ENCODE measurements at places on chromosomes 5 and 9.

DNA sequence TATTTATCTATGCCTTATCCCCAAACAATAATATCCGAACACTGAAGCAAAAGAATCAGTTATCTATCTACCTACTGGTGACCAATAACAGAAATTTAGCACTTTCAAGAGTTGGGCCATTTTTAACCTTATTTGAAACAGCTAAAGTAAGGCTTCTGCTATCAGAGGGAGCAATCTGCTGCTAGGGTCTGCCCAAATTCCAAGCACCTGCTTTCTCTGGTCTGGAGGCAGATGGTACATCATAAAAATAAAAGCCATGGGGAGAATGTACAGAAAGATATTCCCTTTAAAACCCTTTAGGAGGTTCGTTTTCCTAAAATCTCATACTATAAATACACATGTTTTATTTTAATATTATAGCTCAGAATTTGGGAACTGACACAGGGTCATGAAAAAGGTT lies 37.7 kb upstream of the ARSB start:
- no peak for DNase-seq

DNA sequence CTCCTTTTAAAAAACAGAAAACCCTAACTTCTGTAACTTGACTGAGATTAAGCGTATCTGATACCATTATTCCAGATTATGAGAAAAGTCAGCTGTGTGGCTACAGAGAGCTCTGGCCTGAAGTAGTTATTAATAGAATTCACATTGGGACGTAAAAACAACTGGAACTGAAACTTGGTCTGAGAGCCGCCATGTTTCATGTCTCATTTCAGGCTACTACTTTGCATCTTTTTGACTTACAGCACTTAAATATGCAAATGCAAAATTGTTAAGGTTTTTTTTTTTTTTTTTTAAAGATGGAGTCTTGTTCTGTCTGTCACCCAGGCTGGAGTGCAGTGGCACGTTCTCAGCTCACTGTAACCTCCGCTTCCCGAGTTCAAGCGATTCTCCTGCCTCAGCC lies 25.2 kb downstream of the MAP3K1 start:
- no peak for DNase-seq

DNA sequence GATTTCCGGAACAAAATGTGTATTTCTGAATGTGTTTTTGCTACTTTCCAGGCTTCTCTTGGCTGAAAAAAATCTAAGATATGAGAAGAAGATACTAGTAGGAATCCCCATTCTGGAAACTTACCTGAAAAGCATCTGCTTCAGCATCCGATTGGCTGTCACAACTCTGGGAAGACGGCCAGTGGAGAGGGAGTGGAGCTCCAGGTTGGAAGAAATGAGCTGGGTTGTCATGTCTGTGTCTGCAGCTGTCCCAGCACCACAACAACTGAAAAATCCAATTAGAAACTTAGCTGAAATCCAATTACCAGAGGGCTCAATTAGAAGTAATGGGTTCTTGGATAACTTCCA lies 3.0 kb downstream of the PSMB7 start:
- no peak for DNase-seq

- no peak for DNase-seq
These were observed 303.0 kb upstream of the PDE4D start for GRCh38 chr5:60196385-60197113.

DNA sequence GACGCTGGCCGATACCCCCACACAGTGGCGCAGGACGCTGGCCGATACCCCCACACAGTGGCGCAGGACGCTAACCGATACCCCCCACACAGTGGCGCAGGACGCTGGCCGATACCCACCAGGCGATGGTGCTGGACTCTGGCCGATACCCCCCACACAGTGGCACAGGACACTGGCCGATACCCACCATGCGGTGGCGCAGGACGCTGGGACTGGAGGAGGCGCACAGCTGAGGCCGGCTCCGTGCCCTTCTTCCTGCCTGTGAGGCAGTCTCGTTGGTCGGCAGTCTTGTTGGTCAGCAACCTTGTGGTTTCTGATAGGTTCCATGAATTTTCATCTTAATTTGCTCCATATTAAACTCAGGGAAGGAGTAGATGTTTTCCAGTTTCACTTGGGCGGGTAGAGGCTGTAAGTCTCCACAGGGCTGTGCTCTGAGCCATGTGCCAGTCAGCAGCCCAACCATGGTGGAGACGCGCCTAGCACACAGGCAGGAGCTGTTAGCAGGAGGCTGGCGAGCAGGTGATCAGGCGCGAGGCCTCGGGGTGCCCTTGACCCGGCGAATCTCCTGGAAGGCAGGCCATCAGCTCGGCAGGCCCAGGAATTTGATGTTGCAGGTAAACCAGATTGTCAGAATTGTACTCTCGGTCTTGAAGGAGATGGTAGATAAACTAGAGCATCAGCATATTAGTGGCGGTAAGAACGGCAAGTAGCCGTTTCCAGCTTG lies 75.6 kb downstream of the EHMT1 start:
- DNase-seq, result no peak

DNA sequence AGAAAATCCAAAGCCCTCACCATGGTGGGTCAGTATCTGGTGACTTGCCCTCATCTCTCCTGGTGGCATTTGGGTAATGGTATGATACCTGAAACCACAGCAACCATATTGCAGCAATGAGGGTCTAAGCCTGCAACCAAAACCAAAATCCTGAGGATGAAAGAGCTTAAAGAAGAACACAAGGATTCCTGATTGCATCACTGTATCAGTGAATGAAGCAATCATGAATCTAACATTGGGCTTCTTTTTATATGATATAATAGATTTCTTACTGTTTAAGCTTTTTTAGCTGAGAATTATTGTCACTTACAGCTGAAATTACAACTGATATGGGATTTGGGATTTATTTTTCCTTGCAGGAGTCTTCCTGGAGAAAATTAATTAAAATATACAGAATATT lies 269.9 kb downstream of the MEF2C start:
- DNase-seq, result no peak

GRCh38 chr5:178426326-178427130 lies 163.7 kb downstream of the COL23A1 start:
- no peak for DNase-seq

DNA sequence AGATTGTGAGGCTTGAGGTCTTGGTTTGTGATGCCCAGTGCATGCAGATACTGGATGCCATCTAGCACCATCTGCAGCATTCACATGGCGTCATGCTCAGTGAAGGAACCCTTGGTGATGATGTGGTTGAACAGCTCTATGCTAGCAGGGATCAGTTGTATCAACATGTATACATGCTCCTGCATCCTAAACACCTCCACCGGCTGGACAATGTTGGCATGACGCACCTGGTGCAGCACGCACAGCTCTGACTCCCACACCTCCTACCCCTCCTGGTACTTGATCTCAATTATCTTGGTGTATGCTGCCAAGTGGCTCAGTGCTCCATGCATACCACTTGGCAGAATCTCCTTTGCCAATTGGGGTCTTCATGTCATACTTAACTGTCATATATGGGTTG lies 49.1 kb downstream of the MTREX start:
- DNase-seq, result no peak

DNA sequence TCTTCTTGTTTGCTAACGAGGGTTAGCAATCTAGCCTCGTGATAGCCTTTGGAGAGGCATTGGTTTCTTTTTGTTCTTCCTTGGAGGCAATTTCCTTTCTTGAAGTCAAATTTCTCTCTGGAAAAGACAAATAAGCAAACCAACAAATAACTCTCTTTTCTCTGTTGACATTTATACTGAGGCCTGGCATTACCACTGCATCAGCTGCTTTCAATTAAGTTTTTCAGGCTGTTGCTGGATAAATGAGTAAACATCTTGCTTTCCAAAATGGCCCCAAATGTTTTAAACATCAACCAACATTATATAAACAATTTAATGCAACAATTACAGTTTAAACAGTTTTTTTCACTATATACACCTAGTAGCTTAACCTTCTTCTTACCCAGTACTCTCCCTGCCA lies 264.4 kb downstream of the HTR1A start:
- DNase-seq, result no peak
